ENCODE measurements at places on chromosomes 6 and 20. TPM values are rescaled to one million over a fixed set of nuclear protein-coding genes. Genes with fewer than 3 reads are reported as not detected.
A peak's percentile ranks its signal among the peaks of the same experiment; 100 is the strongest.

The CALHM5 gene
- total RNA-seq: not detected

The SLC52A3 gene
- total RNA-seq: not detected

The LPA gene
- not detected for total RNA-seq

GRCh38 chr6:15171026-15171425 lies 74.8 kb upstream of the JARID2 start:
- DNase-seq: no peak
- H3K4me1 ChIP-seq: peaks cover 2% of the 10 kb centered on the region
- H3K36me3 ChIP-seq: no peaks in the 10 kb centered on the region
- no peak overlapping the region for H3K27ac ChIP-seq

DNA sequence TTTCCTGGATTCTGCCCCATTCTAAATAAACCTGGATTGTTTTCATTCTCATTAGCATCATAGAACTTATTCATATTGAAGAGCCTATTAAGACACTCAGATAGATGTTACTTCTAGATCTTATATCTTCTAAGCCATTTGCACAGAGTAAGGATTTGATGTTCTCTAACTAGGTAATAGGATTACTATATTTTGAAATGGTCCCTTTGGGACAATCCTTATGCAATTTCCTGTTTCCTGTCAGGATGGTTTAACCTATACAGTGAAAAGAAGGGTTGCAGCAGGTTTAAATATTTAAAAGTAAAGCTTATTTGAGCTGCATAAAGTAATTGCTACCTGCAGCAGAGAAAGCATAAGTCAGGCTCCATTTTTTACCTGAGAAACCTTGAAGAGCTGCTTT lies 860.1 kb downstream of the TFAP2A start:
- H3K27ac ChIP-seq: no peak overlapping the region
- no peaks in the 10 kb centered on the region for H3K27me3 ChIP-seq
- H3K36me3 ChIP-seq: no peaks in the 10 kb centered on the region
- H3K4me1 ChIP-seq: no peaks in the 10 kb centered on the region

DNA sequence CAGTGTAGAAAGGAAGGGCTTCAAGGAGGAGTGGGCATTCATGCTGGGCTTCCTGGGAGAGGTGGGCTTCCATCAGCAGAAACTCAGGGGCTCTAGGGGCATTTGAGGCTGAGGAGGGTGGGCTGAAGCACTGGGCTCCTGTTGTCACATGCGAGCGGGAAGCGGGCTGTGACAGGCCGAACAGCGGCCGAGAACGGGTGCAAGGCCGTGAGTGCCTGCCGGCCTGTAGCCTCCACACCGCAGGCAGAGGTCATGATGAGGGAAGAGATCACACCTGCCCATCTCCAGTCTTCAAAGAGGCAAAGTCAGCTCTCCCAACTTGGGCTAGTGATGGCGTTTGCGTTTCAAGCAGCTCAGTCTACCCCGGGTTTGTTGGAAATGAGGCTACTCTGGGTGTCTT lies 880 bp downstream of the TTLL2 start:
- H3K27me3 ChIP-seq: peaks cover 9% of the 10 kb centered on the region
- H3K36me3 ChIP-seq: no peaks in the 10 kb centered on the region
- no peak for DNase-seq
- H3K4me1 ChIP-seq: no peaks in the 10 kb centered on the region
- no peak overlapping the region for H3K4me3 ChIP-seq
- no peak overlapping the region for H3K27ac ChIP-seq

DNA sequence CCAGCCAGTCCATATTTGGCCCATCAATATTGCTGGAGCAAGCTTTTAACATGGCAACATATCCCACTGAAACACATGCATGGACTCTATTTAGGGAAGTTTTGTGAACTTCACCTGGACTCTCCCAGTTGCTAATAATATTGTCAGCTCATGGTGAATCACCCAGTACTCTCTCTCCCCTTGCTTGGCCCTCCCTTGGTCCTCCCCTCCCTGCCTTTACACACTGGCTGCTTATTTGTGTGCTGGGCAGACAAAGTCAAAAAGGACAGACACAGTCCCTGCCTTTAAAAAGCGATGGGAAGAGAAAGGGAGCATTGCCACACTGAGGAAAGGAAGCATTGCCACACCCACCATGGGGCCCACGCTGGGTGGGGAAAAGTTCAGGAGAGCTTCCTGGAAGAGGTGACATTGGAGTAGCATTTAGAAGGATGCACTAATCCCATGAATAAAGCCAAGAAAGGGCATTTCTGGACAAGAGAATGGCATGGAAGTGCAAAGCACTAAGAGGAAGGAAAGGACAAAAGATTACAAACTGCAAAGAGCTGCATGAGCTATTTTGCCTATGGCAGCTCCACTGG lies 143.4 kb upstream of the EXOC2 start:
- DNase-seq: no peak
- no peak overlapping the region for H3K4me3 ChIP-seq
- peaks cover 2% of the 10 kb centered on the region for H3K36me3 ChIP-seq
- H3K4me1 ChIP-seq: no peaks in the 10 kb centered on the region
- no peak overlapping the region for H3K27ac ChIP-seq
- peaks cover 7% of the 10 kb centered on the region for H3K27me3 ChIP-seq

DNA sequence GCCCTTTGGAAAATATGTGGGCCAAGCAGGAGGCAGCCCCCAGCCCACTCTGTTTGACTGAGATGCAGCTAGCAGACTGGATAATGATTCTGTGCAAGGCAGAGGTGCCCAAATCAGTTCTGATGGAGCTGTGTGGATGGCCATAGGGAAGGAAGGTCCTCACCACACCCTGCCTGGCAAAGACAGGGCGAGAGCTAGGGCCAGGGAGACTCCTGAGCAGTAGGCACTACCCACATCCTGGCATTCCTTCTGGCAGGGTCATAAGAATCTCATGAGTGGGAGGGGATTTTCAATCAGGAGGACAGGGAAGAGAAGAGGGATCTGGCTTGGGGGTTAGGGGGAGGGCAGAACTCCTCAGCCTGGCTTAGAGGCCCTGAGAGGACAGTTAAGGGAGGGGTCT lies 18.6 kb upstream of the TREM2 start:
- peaks cover 14% of the 10 kb centered on the region for H3K27me3 ChIP-seq
- peak overlapping the region; percentile 1 for H3K27ac ChIP-seq
- no peak overlapping the region for H3K4me3 ChIP-seq
